ENCODE measurements at places on chromosomes 5 and 9. TPM values are rescaled to one million over a fixed set of nuclear protein-coding genes. Genes with fewer than 3 reads are reported as not detected.

The FSD1L gene
- total RNA-seq, result 11.7 TPM

The PAEP gene
- not detected for total RNA-seq

The PTPN3 gene
- 7.8 TPM for total RNA-seq

- DNase-seq, result no peak
These were observed 7.5 kb upstream of the PAM start for GRCh38 chr5:102747386-102748166.

DNA sequence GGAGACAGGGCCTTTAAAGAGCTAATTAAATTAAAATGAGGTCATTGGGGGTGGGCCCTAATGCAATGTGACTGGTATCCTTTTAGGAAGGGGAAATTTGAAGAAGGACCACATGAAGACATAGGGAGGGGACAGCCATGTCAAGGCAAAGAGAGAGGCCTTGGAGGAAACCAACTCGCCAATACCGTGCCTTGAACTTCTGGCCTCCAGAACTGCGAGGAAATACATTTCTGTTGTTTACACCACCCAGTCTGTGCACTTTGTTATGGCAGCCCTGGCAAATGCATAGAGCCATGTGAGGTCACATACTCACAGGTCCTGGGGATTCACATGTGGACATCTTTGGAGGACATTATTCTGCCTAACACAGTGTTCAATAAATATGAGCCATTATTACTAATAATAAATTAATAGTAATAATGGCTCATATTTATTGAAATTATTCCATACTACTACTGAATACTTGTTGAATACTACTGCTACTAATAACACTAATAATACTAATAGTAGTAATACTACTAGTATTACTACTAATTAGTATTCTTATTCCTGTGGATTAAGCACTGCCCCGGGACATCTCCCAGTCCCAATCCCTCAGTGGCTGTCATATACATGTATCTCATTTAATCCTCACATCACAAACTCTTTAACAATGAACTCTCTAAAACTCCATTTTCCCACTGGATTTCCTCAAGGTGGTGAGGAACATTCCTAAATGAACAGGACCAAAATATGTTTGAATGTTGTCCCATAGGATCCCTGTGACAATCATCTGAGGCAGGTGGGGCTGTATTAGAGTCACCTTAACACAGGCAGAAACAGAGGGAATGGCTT lies 8.4 kb downstream of the TRAF1 start:
- DNase-seq, result no peak

The PCDHGA6 gene
- total RNA-seq, result 1.9 TPM

DNA sequence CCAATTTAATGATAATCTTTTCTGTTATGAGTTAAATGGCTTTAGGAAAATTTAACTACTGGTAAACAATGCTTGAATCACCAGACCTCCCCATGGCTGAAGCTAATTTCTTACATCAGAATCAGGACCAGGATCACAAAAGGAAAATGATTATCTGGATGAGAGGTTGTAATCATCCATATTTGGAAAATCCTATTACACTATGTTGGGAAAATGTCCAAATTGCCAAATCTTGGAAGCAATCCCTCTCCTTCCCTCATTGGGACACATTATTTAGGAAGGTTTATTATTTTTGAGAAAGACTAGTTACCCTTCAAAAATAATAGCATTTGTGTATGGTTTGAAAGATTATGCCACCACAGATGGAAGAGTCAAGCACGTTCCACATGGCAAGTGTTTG lies 130.7 kb upstream of the MINAR2 start:
- DNase-seq, result no peak

The GABRA6 gene
- total RNA-seq, result not detected

- DNase-seq, result no peak
These were observed 28.0 kb upstream of the GRAMD2B start for GRCh38 chr5:126395198-126395597.

The FYB1 gene
- 0.05 TPM for total RNA-seq

The CPEB4 gene
- total RNA-seq, result 24.8 TPM

DNA sequence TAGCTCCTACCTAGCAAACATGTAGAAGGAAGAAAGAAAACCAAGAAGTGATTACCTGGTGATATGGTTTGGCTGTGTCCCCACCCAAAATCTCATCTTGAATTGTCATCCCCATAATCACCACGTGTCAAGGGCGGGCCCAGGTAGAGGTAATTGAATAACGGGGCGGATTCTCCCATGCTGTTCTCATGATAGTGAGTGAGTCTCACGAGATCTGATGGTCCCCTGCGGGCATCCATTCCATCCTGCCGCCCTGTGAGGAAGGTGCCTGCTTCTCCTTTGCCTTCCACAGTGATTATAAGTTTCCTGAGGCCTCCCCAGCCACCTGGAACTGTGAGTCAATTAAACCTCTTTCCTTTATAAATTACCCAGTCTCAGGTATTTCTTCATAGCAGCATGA lies 27.4 kb upstream of the ANKRD34B start:
- DNase-seq, result no peak

The RMRP gene
- 1,768 TPM for total RNA-seq

DNA sequence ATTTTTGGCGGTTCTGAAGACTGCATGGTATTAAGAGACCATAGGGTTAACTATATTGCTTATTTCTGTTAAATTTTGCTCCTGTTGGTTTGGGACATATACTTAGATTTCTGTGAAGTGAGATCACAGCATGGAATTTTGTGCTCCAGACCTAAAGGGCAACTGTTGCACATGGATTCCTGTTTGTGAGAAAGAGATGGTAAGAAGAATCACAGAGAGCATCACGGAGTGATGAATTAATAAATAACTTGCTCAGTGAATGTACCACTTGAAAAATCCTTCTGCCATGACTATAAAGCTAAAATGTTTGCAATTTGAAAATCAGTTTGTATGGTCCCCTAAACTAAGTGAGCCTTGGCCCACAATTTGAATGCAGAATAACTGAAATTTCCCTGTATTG lies 4.5 kb downstream of the PSAT1 start:
- DNase-seq, result no peak

The MAP1B gene
- 137 TPM for total RNA-seq

GRCh38 chr5:146345578-146346366 lies 7.1 kb downstream of the POU4F3 start:
- no peak for DNase-seq

The CCNJL gene
- total RNA-seq, result 10.5 TPM

GRCh38 chr9:133294257-133294656 lies 19.3 kb upstream of the ABO start:
- no peak for DNase-seq

DNA sequence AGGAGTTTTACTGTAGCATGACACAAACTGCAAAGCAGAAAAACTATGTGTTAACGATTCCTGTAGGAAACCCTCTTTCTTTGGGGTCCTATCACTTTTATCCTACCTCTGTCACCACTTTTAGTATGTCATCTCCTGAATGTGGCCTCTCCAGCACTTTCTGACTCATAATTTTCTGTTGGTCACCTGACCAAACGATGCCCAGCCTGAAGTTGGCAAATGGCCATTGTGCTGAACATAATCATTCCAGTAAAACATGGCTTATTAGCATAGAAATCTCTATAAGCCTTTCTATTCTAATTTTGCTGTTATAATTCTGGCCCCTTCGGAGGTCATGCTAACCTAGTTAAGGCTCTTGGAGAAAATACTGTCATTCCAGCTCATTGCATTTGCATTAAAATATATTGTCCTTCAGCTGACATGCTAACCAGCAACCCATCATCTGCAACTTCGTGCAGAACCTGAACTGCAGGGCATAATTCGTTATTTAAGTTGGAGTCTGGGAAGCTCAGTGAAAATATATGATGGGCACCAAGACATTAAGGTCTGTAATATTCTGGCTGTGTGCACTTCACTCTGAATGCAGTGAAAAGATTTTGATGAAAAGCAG lies 140.3 kb downstream of the NMUR2 start:
- DNase-seq, result peak; percentile 11

The ADGRV1 gene
- not detected for total RNA-seq

- no peak for DNase-seq
These were observed 106.4 kb downstream of the ZSWIM6 start for GRCh38 chr5:61438298-61438970.

DNA sequence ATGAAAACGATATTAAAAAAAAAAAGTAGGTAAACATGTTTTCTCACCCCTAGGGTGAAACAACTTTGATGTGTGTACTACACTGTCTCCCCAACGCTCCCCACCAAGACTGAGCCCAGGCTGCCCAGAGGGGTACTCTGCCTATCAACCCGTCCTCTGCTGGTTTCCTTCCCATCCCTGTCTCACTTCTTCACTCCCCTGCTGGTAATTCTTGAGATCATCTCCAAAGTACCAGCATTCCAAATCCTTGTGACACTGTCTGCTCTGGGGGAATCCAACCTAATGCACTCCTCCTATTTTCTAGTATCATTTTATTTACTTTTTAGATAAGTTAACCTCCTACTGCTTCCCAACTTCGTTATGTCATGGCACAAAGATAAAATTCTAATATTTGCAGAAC lies 6.3 kb upstream of the APTX start:
- DNase-seq, result no peak

- DNase-seq, result no peak
These were observed 65.3 kb upstream of the ADAMTS2 start for GRCh38 chr5:179410291-179411160.

DNA sequence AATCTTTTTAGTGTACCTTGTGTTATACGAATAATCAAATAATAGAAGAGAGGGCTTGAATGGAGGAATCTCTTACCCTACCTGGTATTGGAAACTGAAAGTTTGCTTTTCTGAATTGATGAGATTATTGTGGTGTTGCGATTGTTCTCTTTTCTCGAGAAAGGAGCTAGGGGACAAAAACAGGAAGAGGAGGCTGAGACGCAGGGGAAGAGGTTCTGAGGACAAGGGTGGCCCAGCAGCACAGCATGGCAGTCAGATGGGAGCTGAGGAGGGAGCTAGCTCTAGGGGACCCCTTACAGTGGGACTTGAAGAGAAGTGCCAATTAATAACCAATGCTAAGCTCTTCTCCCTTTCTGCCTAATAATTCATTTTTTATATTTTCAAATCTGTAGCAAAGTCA lies 183.3 kb upstream of the DMAC1 start:
- DNase-seq, result no peak

DNA sequence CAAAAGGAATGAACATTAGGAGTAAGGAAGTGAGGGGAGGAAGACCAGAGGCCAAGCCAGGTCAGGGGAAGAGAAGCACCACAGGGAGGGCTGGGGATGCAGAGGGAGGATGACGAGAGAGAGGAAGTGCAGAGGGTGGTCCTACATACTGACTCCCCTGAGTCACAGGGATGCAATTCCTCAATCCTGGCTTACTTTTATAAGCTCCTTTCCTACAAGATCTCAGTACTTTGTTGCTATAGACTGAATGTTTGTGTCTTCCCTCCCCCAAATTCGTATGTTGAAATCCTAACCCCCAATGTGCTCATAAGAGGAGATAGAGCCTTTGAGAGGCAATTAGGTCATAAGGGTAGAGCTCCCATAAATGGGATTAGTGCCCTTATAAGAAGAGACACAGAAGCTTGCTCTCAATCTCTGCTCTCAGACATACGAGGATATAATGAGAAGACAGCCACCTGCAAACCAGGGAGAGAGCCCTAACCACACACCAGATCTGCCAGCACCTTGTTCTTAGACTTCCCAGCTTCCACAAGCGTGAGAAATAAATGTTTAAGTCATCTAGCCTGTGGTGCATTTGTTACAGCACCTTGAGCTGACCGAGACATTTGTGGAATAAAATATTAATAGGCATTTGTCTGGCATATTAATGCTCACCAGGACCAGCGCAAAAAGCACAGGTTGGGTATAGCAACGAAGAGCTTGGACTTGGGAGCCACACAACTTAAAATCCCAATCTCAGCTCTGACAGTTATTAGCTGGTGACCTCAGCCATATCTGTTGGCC lies 33.4 kb downstream of the GCNT4 start:
- DNase-seq, result no peak

- DNase-seq, result no peak
These were observed 175.1 kb downstream of the CD180 start for GRCh38 chr5:67021521-67021920.

DNA sequence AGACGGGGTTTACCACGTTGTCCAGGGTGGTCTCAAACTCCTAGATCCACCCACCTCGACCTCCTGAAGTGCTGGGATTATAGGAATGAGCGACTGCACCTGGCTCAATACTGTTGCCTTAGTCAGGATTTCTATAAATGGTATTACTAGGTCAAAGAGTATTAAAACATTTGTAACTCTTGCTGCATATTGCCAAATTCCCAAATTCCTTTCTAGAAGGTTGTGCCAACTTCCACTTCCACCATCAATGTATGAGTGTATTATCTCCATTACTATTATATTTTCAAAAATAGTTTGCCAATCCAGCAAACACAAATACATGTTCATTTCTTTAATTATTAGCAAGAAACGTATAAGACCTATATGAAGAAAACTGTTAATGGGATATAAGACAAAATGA lies 10.6 kb downstream of the PTGR1 start:
- DNase-seq, result no peak

DNA sequence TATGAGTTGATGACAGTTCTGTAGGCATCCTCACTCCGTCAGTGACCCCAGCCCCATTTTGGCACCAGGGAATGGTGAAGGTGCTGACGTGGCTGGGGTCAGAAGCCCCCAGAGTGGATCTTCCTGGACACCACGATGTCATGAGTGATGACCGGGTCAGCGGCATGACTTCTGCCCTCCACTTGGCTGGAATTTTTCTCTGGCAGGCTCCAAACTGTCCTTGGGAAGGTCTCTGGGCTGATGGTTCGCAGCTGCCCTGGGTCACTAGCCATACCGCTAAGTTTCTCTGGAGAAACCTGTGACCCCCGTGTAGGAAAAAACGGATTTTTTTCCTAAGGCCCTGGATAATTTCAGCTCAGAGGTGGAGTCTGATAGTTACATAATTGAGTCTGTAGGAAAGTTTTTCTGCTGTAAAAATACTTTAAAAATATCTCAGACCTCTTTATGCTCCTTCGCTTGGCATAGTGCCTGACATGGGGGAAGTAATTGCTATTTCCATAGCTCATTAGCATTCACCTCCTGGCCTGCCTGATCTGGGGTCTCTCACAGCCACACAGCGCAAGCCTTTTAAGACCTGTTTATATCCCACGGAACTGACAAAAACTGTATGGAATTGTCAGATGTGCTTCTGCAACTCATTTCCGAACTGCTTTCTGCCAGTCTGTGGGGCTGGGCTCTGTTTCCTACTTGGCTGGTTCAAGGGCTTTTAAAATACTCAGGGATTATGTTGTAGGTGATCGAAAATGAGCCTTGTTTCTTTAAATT lies 69.2 kb downstream of the ANGPTL2 start:
- DNase-seq, result no peak

The TRAF2 gene
- 20.9 TPM for total RNA-seq

The ARID3C gene
- 0.19 TPM for total RNA-seq

GRCh38 chr5:157535042-157535865 lies 40.3 kb downstream of the ADAM19 start:
- DNase-seq, result no peak

The IL9 gene
- not detected for total RNA-seq

- DNase-seq, result no peak
These were observed 280.2 kb downstream of the CDH12 start for GRCh38 chr5:22572941-22573340.

GRCh38 chr9:113650207-113651131 lies 186.9 kb downstream of the RGS3 start:
- DNase-seq, result peak; percentile 66

GRCh38 chr9:86405926-86406325 lies 51.7 kb upstream of the TUT7 start:
- DNase-seq, result peak; percentile 93

- no peak for DNase-seq
These were observed 212.0 kb downstream of the DEPDC1B start for GRCh38 chr5:60487885-60488442.

- peak; percentile 90 for DNase-seq
These were observed 188.8 kb downstream of the CSNK1G3 start for GRCh38 chr5:123700624-123701287.

Data from A172 (cell line).